ENCODE measurements at places on chromosomes 16 and 17. TPM values are rescaled to one million over a fixed set of nuclear protein-coding genes. Genes with fewer than 3 reads are reported as not detected.

The KRTAP1-1 gene
- polyA plus RNA-seq = not detected

The EDC4 gene
- 13.7 TPM for polyA plus RNA-seq

The CLEC19A gene
- not detected for polyA plus RNA-seq

The ATP6V0A1 gene
- polyA plus RNA-seq = 55.1 TPM

The ZFPM1 gene
- 0.04 TPM for polyA plus RNA-seq

The HOXB8 gene
- polyA plus RNA-seq = not detected

The ACSM3 gene
- polyA plus RNA-seq = 1.9 TPM

The TSPOAP1 gene
- 0.18 TPM for polyA plus RNA-seq

The ZDHHC1 gene
- 17.5 TPM for polyA plus RNA-seq

The KIF22 gene
- polyA plus RNA-seq = 22.0 TPM

The KRTAP4-4 gene
- not detected for polyA plus RNA-seq

The SLC5A2 gene
- polyA plus RNA-seq = not detected

The CCNF gene
- polyA plus RNA-seq = 0.34 TPM

The GJD3 gene
- not detected for polyA plus RNA-seq

- no peak overlapping the region for H3K4me3 ChIP-seq
- no peak overlapping the region for H3K27ac ChIP-seq
- no peaks in the 10 kb centered on the region for H3K4me1 ChIP-seq
- no peak for DNase-seq
- H3K27me3 ChIP-seq = no peaks in the 10 kb centered on the region
These were observed 18.8 kb downstream of the UTP18 start for GRCh38 chr17:51279183-51279582.

DNA sequence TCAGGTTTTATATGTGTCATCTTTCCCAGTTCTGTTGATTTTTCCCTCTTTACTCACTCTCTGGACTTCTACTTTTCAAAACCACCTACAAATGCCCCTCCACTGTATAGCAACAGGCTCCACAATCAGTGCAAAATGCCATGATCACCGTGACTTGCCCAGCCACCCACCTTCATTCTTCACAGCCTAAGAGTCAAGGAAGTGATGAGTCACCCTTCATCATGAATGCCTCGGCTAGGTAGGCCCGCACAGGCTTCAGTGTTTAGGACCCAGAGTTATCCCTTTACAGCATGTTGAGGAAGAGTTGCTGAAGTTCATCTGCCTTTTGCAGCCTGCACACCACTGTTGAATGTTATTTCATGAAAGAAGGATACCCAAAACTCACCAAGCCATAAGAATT is 158.6 kb downstream of the PMP22 start:
- DNase-seq = no peak
- H3K4me3 ChIP-seq = no peak overlapping the region
- H3K36me3 ChIP-seq = no peaks in the 10 kb centered on the region
- no peak overlapping the region for H3K27ac ChIP-seq
- no peaks in the 10 kb centered on the region for H3K4me1 ChIP-seq

- DNase-seq = no peak
- no peak overlapping the region for H3K27ac ChIP-seq
- peaks cover under 1% of the 10 kb centered on the region for H3K4me1 ChIP-seq
- H3K36me3 ChIP-seq = no peaks in the 10 kb centered on the region
These were observed 13.5 kb upstream of the CACNG4 start for GRCh38 chr17:66950886-66951604.

DNA sequence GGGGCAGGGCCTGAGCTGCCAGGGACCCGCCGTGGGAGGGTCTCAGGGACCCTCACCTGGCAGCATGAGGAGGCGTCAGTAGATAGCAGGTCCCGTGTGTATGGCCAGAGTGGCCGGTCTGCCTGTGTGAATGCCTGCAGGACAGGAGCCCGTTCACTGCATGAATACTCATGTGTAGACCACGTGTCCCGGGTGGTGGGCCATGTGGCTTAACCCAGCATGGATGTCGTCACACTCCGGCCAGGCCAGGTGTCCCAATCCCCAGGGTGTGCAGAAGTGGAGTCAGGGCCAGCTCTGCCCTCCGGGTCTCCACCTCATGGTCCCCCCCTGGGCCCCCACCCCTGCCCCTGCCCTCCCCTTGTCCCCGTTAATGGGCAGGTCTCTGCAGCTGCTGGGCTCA is 53.7 kb downstream of the BAHCC1 start:
- peaks cover 8% of the 10 kb centered on the region for H3K4me1 ChIP-seq
- no peak for DNase-seq
- peaks cover 4% of the 10 kb centered on the region for H3K36me3 ChIP-seq
- H3K27me3 ChIP-seq = no peaks in the 10 kb centered on the region
- H3K4me3 ChIP-seq = no peak overlapping the region

- DNase-seq = no peak
- no peaks in the 10 kb centered on the region for H3K4me1 ChIP-seq
- H3K4me3 ChIP-seq = no peak overlapping the region
- H3K27me3 ChIP-seq = no peaks in the 10 kb centered on the region
- no peak overlapping the region for H3K27ac ChIP-seq
These were observed 239.3 kb upstream of the EEF2KMT start for GRCh38 chr16:5336941-5337340.

- no peak for DNase-seq
- no peak overlapping the region for H3K4me3 ChIP-seq
- H3K4me1 ChIP-seq = peaks cover 13% of the 10 kb centered on the region
- peaks cover 19% of the 10 kb centered on the region for H3K36me3 ChIP-seq
- H3K27ac ChIP-seq = no peak overlapping the region
These were observed 2.5 kb downstream of the SMIM5 start for GRCh38 chr17:75635610-75636202.

GRCh38 chr17:7839190-7839875 is 5.3 kb downstream of the KDM6B start:
- no peaks in the 10 kb centered on the region for H3K27me3 ChIP-seq
- peak; percentile 80 for DNase-seq
- peak overlapping the region; percentile 54 for H3K4me3 ChIP-seq
- H3K27ac ChIP-seq = peak overlapping the region; percentile 100
- H3K36me3 ChIP-seq = no peaks in the 10 kb centered on the region

GRCh38 chr17:5584383-5585286 is at the start of gene NLRP1:
NLRP1 (minus strand) TSS chr17:5584509; CDS start chr17:5583957, 552 bp downstream.
- H3K36me3 ChIP-seq = peaks cover 15% of the 10 kb centered on the region
- DNase-seq = peak; percentile 93
- H3K27ac ChIP-seq = peak within 1 kb of the TSS; percentile 87
- H3K27me3 ChIP-seq = peaks cover 3% of the 10 kb centered on the region

- H3K4me3 ChIP-seq = no peak overlapping the region
- H3K27ac ChIP-seq = no peak overlapping the region
- no peaks in the 10 kb centered on the region for H3K4me1 ChIP-seq
These were observed 33.9 kb downstream of the CYB5D2 start for GRCh38 chr17:4176808-4177472.

- H3K36me3 ChIP-seq = peaks cover 87% of the 10 kb centered on the region
- no peaks in the 10 kb centered on the region for H3K4me1 ChIP-seq
- no peaks in the 10 kb centered on the region for H3K27me3 ChIP-seq
- H3K4me3 ChIP-seq = no peak overlapping the region
These were observed 8.4 kb downstream of the WDR81 start for GRCh38 chr17:1732833-1733321.

DNA sequence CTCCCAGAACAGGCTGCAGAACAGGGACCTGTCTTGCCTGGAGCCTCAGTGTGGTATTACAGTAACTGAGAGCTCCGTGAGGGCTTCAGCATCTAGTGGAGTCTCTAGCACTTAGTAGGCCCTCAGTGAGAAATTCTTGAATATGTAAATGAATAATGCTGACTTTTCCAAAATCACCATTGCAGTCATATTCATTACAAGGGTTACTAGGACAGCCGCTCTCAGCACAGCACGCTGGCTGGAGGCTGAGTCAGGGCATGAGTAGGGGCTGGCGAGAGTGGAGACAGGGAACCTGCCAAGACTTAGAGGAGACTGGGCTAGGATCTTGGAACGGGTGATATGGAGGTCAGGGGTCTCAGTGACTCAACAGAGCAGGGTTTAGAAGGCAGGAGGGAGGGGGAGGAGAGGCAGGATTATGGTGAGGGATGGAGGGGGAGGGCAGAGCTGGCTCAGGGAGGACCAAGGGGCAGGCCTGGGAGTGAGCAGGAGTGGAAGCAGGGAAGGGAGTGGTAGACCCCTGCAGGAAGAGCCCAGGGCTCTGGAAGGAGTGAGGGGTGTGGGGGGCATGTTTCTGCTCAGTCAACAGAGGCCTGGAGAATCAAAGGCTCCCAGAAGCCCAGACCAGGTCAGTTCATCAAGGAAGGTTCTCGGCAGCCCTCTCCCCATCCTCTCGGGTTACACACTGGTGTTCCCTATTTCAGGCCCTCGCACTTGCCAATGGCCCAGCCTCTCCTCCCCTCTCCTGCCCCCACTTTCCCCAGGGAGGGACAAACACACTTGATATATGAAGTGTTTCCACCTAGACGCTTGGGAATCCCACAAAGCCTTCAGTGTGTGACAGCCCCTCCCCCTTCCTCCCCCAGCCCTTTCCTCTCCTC is 42.3 kb downstream of the FZD2 start:
- H3K4me1 ChIP-seq = no peaks in the 10 kb centered on the region
- DNase-seq = no peak
- H3K4me3 ChIP-seq = no peak overlapping the region

GRCh38 chr17:48219617-48220016 is 112.1 kb downstream of the SNX11 start:
- H3K4me3 ChIP-seq = no peak overlapping the region
- no peak overlapping the region for H3K27ac ChIP-seq
- H3K4me1 ChIP-seq = no peaks in the 10 kb centered on the region
- H3K36me3 ChIP-seq = no peaks in the 10 kb centered on the region
- no peak for DNase-seq

- H3K27me3 ChIP-seq = no peaks in the 10 kb centered on the region
- H3K36me3 ChIP-seq = peaks cover 25% of the 10 kb centered on the region
- peaks cover 48% of the 10 kb centered on the region for H3K4me1 ChIP-seq
- H3K4me3 ChIP-seq = peak overlapping the region; percentile 98
- no peak for DNase-seq
These were observed 28.9 kb downstream of the CPSF4L start for GRCh38 chr17:73232587-73233373.

- no peaks in the 10 kb centered on the region for H3K27me3 ChIP-seq
- no peak for DNase-seq
These were observed 4.7 kb downstream of the TPPP3 start for GRCh38 chr16:67388591-67388990.

DNA sequence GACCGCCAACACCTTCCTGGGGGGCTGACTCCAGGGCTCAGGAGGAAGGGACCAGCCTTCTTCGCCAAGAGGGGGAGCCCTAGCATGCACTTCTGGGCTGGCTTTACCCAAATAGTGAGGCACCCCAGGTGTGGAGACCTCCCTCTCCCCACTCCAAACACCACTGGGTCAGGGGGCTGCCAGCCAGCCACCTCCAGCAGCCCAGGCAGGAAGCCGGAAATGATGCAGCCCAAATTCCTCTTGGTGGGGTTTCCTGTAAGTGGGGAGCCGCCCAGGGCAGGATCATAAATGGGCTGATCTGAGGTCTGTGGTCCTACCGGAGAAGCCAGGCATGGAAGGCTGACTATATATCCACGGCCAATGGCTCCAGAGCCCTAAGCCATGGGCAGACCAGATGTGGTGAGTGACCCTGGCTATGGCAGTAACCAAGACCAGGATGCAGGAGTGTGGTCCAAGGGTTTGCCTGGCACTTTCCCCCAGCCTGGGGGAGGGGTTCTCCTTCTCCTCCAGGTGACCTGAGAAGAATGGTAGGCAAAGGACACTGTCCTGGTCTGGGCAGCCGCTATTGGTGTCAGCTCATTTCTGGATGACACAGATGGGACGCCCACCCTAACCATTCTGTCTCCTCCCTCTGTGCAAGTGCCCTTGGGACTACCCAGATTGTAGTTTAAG is 4.2 kb downstream of the GIT1 start:
- H3K4me1 ChIP-seq = peaks cover 57% of the 10 kb centered on the region
- H3K27me3 ChIP-seq = no peaks in the 10 kb centered on the region
- DNase-seq = peak; percentile 27

DNA sequence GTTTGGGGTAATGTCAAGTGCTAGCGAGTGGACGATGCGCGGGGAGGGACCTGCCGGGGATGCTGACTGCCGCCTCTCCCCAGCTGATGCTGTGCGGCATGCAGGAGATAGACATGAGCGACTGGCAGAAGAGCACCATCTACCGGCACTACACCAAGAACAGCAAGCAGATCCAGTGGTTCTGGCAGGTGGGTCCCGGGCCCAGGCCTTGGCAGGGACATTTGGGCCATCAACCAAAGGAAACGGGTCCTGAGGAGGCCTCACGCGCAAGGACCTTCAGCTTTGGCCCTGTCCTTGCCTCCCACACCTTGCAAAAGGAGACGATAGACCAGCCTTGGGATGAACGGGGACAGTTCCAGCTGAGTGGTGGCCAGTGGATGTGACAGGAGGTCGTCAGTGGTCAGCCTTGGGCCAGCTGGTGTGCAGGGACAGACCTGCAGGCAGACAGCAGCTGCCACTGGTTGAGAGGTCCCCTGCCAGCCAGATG is 13.6 kb upstream of the CLEC18A start:
- no peaks in the 10 kb centered on the region for H3K27me3 ChIP-seq
- peaks cover 97% of the 10 kb centered on the region for H3K36me3 ChIP-seq
- DNase-seq = no peak
- no peak overlapping the region for H3K27ac ChIP-seq
- no peak overlapping the region for H3K4me3 ChIP-seq
- H3K4me1 ChIP-seq = no peaks in the 10 kb centered on the region

- H3K4me1 ChIP-seq = peaks cover 29% of the 10 kb centered on the region
- peak overlapping the region; percentile 72 for H3K27ac ChIP-seq
- no peaks in the 10 kb centered on the region for H3K27me3 ChIP-seq
- H3K4me3 ChIP-seq = no peak overlapping the region
- peak; percentile 29 for DNase-seq
These were observed 61.8 kb downstream of the XYLT1 start for GRCh38 chr16:17408955-17409441.

GRCh38 chr17:77503916-77504651 is 363.3 kb downstream of the SEC14L1 start:
- H3K4me3 ChIP-seq = no peak overlapping the region
- no peaks in the 10 kb centered on the region for H3K27me3 ChIP-seq
- H3K27ac ChIP-seq = no peak overlapping the region
- peaks cover 15% of the 10 kb centered on the region for H3K36me3 ChIP-seq
- no peak for DNase-seq

DNA sequence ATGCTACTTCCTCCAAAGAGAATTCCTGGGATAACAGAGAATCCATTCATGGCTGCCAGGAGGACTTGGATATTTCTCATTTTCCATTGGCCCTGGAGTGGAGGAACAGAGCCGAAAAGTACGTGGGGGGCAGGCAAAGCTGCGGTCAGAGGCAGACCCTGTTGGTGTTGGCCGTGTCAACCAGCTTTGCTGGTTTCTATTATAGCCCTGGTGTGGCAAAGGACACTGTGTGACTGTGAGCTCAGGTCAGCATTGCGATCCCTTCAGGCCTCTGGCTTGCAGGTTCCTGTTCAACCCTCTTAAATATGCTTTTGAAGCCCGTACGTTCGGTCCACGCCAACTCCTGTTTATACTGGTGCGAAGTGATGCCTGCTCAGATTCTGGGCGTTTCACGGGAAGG is 596.2 kb downstream of the MAF start:
- H3K27ac ChIP-seq = no peak overlapping the region
- no peaks in the 10 kb centered on the region for H3K4me1 ChIP-seq
- H3K4me3 ChIP-seq = no peak overlapping the region
- H3K36me3 ChIP-seq = no peaks in the 10 kb centered on the region
- no peak for DNase-seq
- no peaks in the 10 kb centered on the region for H3K27me3 ChIP-seq

GRCh38 chr17:42428141-42428944 is 5.3 kb upstream of the CAVIN1 start:
- peak; percentile 52 for DNase-seq
- no peak overlapping the region for H3K27ac ChIP-seq
- H3K4me1 ChIP-seq = peaks cover 10% of the 10 kb centered on the region
- H3K27me3 ChIP-seq = peaks cover 22% of the 10 kb centered on the region
- H3K4me3 ChIP-seq = no peak overlapping the region
- no peaks in the 10 kb centered on the region for H3K36me3 ChIP-seq

GRCh38 chr17:2797226-2797625 is 988 bp downstream of the RAP1GAP2 start:
- peak overlapping the region; percentile 87 for H3K4me3 ChIP-seq
- H3K27me3 ChIP-seq = no peaks in the 10 kb centered on the region
- peaks cover 58% of the 10 kb centered on the region for H3K4me1 ChIP-seq
- DNase-seq = no peak
- H3K27ac ChIP-seq = peak overlapping the region; percentile 61
